Activated CD8-positive, alpha-beta memory T cell treated with anti-CD3 and anti-CD28 coated beads for 36 hours (primary cell): ENCODE measurements at places on chromosomes 11 and 22. TPM values are rescaled to one million over a fixed set of nuclear protein-coding genes. Genes with fewer than 3 reads are reported as not detected.

Gene IL10RA
- 62.6 TPM for total RNA-seq

Gene DSCAML1
- total RNA-seq: 0.13 TPM

Gene RAG2
- not detected for total RNA-seq

Gene SYT12
- not detected for total RNA-seq

Gene JRKL
- total RNA-seq: 11.2 TPM

Gene CTSW
- 48.9 TPM for total RNA-seq

Gene FAM180B
- total RNA-seq: not detected

Gene MIOX
- 0.17 TPM for total RNA-seq

Gene TESMIN
- total RNA-seq: 0.94 TPM

Gene PLEKHB1
- 7.7 TPM for total RNA-seq

Gene TMEM191C
- total RNA-seq: 0.99 TPM

Gene OR4S2
- total RNA-seq: not detected

Gene MUC2
- not detected for total RNA-seq

Gene LDHAL6A
- not detected for total RNA-seq

Gene DENND6B
- 4.4 TPM for total RNA-seq

Gene PPP6R3
- total RNA-seq: 116 TPM

Gene KRTAP5-1
- total RNA-seq: not detected

Gene UCP3
- 1.6 TPM for total RNA-seq

Gene LGALS12
- total RNA-seq: not detected

Gene FGF3
- total RNA-seq: not detected

Gene ADM2
- 7.0 TPM for total RNA-seq

Gene CRYAB
- not detected for total RNA-seq

Gene FGF19
- not detected for total RNA-seq

Gene P2RY6
- not detected for total RNA-seq

Gene PRR33
- total RNA-seq: 0.11 TPM

Gene MCAM
- 4.6 TPM for total RNA-seq

Gene VSIG10L2
- not detected for total RNA-seq

Gene SLC5A1
- total RNA-seq: not detected

Gene ANGPTL5
- total RNA-seq: not detected
